IMR-90 (cell line): ENCODE measurements at places on chromosomes 12 and 14.
A peak's percentile ranks its signal among the peaks of the same experiment; 100 is the strongest.

GRCh38 chr12:19454837-19455236 is 15.5 kb downstream of the AEBP2 start:
- no peak for DNase-seq

DNA sequence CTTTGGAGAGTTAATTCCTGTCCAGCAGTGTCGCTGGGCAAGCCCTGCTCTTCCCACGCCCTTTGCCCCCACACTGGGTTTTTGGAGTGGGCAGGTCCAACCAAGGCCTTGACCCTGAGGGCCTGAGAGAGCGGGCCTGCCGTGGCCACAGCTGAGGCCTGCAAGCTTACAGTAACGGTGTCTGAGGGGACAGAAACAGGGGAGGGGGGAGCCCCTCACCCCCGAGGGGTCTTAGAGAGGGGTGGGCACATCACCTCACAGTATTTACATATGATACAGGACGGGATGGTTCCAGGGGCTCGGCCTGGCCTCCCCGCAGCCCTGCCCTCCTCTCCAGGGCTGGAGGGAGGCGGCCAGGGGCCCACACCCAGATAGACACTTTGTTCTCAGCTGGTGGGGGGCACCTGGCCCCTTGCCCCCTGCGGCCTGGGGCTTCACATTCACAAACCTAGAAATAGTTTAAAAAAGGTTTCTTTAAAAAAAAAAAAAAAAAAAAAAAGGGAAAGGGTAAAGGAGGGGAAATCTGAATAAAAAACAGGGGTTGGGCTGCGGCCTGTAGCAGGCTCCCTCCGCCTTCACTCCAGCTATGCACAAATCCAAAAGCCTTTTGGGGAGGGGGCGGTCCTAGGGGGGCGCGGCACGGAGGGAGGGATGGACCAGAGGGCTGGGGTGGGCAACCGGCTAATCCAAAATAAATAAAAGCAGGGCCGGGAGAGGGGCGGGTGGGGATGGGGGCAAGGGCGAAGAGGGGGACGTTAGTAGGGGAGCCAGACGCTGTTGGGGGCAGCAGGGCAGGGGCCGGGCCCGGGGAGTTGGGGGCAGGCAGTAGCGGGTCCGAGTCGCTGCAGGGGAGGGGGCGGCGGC is 14.8 kb upstream of the PLA2G1B start:
- DNase-seq, result no peak

DNA sequence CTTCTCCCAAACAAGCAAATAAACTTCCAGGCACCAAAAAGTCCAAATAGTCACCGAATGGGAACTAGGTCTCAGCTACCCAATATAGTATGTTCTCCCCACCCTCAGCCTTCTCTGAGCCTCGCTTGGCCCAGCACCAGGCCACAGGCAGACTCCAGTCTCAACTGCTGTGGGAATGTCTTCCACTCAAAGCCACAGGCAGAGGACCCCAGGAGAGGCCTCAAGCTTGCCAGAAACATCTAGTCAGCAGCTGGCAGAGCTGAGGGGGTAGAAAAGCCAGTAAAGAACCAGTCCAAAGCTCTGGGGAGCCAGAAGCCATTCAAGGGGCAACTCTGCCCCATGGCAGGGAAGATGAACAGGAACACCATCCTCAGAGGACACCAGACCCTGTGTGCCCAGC is 41.8 kb downstream of the FMNL3 start:
- DNase-seq, result no peak

DNA sequence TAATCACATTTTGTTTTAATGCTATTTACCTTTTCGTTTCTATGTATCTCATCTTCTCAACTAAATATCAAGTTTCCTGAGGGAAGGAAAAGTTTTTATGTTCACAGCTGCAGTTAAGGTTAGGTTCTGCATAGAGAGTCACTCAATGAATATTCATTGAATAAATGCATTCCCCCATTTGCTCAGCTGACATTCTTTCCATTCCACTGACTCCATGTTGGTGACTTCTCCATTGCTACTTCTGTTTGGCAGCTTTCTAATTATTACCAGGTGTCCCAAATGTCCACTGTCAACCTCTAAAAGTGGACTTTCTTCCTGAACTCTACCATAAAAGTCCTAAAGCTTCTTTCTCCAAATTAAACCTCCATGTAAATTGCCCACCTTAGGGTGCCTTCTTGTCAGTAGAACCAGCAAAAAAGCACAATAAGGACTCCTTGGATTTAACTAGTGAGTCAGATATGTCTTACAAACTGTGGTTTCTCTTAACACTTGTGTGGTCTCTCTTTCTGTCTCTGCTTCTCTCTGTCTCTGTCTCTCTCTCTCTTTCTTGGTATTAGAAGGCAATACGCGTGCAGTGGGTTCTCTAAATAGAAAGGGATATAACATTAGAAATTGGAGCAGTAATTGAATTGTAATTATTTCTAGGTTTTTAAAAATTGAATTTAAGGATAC is 85.9 kb downstream of the TMEM117 start:
- peak; percentile 52 for DNase-seq

DNA sequence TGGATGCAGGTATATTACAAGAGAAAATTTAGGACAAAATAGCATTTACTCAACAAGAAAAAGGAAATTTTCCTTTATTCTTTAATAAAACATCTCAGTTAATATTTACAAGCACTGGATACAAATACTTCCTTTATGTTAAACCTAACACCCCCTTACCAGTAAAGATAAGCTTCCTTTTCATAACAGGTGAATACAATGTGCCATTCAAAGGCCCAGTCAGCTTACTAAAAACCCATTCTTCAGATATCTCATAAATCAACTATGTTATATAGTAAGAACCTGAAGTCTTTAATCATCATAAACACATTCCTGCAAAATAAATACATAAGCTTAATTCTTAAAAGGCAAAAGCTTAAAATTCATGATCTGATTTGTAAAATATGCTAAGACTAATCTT is 52.6 kb downstream of the LRP6 start:
- no peak for DNase-seq

DNA sequence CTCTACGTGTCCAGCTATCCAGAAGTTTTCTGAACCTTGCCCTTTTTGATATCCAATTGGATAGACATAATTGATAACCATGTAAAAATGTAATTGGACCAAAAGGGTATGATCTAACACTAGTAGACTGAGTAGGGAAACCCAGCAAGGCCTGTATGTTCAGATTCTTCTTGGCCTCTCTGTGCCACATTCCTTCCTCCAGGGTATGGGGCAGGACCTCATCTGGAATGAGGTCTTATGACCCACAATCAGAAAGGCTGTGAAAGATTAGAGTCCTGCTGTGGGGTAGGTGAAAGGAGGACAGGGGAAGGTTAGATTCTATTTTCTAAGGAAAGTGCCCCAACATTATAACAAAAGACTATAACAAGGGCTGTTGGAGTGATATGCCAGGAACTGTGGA is 51.3 kb upstream of the A2ML1 start:
- DNase-seq, result no peak

- no peak for DNase-seq
Measured at GRCh38 chr12:121574025-121574424, 6.8 kb downstream of the KDM2B start.

DNA sequence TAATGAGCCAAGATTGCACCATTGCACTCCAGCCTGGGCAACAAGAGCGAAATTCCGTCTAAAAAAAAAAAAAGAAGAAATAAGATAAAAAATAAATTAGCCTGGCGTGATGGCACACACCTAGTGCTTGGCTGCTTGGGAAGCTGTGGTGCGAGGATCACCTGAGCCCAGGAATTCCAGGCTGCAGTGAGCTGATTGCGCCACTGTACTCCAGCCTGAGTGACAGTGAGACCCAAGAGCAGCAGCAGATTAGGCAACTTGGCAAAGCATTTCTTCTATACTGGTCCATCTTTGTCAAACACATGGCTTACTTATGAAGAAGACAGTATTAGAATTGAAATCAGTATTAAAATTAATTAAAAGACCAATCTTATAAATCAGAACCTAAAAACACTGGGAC is 6.3 kb downstream of the GON7 start:
- no peak for DNase-seq

GRCh38 chr12:48194799-48195201 is 8.3 kb downstream of the OR10AD1 start:
- DNase-seq, result no peak

DNA sequence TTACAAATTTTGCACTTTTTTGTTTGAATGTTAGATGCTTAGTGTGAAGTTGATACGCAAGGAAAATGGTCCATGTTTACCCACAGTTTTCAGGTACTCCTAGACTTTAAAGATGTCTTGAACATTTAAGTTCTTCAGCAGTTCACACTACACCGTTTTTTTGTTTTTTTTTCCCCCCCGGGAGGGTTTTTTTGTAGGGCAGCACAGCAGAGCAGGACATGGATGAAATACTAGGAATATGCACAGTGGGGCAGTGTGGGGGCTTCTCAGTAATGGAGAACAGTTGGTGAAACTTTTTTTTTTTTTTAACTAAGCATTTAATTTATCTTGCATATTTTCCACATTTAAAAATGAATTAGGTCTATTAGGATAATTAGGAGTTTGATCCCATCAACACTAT is 4.9 kb downstream of the RAN start:
- no peak for DNase-seq

- no peak for DNase-seq
Measured at GRCh38 chr14:104359969-104360442, 219.6 kb upstream of the C14orf180 start.

- DNase-seq, result no peak
Measured at GRCh38 chr12:68876461-68876860, 56.5 kb downstream of the CPM start.

- no peak for DNase-seq
Measured at GRCh38 chr12:48379794-48380193, 29.1 kb upstream of the ZNF641 start.

DNA sequence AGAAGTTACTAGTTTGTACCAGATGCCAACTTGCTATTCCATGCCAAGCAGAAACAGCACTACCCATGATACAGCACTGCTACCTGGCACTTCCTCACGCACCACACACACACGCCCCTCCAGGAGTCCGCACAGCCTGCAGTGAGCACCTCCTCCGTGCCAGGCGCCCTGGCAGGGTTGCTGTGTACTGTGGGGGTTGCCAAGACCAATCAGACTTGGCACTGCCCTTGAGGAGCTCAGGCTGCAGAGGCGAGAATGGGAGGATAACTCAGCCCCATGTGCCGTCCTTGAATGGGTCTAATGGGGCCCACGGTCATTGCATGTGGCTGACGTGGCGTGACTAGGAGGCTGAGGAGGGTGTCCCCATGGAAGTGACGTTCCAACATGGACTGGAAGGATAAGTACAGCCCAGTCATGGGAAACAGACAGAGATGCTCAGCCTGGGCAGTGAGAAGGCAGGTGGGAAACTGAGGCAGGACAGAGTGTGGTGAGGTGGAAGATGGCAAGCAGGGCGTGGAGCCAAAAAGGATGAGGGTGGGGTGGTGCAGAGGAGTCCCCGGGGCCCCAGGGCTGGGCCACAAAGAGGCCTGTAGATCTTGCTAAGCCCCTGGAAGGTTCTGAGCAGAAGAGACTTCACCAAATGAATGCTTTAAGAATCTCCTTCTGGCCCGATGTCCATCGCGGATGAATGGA is 65.3 kb upstream of the C14orf180 start:
- DNase-seq, result no peak

DNA sequence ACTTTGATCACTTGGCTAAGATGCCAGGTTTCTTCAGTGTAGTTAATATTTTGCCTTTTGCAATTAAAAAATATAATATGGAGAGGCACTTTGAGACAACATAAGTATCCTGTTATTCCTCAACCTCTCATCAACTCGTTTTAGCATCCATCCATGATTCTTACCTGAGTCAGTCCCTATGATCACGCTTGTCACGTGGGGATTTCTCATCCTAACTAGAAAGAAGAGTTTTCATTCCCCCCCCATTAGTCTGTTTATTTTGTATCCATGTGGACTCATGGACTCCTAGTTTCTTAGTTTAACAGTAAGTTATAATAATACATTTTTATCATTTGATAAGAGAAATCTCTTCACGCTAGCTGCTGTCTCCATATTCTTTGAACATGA is 110.3 kb downstream of the SLC25A47 start:
- DNase-seq, result no peak

DNA sequence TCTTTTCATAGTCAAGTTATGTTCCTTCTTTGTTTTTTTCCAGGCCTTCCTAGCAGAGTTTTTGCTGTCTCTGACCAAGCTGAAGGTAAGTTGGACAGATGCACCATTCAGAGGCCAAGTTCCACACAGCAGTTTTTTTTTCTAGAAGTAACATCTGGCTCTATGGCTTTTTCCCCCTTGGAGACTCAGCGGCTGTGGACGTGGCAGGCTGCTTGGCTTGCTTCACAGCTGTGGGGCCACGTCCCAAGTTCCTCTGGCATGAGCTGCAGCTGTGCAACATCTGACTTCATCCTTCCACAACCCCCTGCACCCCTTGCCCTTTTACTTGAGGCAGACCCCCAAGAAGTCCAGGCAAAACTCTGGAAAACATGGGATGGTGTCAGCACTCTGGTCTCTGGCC is 24.2 kb upstream of the RHOJ start:
- DNase-seq, result peak; percentile 28

DNA sequence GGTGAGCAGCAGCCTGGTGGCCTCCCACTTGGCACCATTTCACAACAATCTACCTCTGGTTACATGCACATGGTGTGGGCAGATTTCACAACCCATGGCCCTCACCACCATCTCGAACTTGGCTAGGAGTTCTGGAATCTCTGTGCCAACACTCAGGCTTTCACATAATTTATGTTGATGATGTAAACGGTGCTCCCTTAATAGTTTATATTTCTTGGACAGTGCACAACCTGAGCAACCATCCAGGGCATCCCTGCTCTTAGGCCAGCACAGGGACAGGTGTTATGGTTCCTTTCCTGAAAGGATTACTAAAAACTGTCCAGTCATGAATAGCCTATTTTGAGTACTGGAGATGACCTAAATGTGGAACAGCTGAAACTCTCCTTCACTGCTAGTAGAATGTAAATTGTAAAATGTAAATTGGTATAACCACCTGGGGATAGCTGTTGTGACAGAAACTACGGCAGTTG is 28.6 kb downstream of the ABCB9 start:
- no peak for DNase-seq

- no peak for DNase-seq
Measured at GRCh38 chr12:78120306-78120705, 289.6 kb downstream of the NAV3 start.

- DNase-seq, result peak; percentile 40
Measured at GRCh38 chr14:74491956-74492775, 939 bp downstream of the NPC2 start.
